ENCODE measurements at places on chromosomes 5 and 9.

- H3K4me1 ChIP-seq: peaks cover 47% of the 10 kb centered on the region
- peaks cover 40% of the 10 kb centered on the region for H3K36me3 ChIP-seq
- H3K27ac ChIP-seq: no peak overlapping the region
- no peak overlapping the region for H3K4me3 ChIP-seq
Observed at GRCh38 chr5:111119856-111120255, 27.7 kb downstream of the WDR36 start.

DNA sequence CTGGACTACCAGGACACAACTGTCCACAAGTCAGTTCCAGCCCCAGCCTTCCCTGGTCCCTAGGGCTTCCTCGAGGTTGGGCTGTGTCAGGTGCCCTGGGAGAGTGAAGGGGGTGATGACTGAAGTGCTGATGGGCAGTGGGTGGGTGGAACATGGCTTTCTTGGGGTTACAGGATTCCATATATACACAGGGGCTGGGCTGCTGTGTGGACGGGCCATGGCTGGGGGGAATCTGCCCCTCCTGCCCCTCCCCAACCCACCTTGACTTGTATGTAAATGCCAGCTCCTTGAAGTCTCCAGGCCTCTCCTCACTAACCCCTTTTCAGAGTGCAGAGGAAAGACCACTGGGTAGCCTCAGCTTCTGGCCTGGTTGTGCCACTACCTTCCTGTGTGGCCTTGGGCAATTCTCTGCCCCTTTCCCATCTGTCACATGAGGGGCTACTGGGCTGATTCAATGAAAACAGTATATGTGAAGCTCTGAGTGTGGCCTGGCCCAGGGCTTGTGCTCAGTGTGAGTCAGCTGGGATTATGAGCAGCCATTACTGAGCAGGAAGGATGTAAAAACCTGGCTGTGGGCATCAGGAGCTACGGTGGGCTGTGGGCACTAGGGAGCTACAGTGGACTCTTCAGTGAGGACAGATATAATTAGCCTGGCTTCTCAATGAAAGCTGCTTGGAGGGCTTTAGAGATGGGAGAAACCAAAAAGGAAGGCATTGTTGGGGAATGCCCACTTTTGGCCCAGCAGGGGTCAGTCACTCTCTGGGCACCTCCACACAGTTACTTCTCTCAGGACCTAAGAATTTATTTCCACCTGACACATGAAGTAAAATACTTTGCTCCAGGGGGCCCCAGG lies 23.3 kb downstream of the PITX1 start:
- H3K4me1 ChIP-seq: no peaks in the 10 kb centered on the region
- DNase-seq: no peak
- H3K4me3 ChIP-seq: no peak overlapping the region
- H3K27me3 ChIP-seq: no peaks in the 10 kb centered on the region

- no peaks in the 10 kb centered on the region for H3K27me3 ChIP-seq
- DNase-seq: no peak
- H3K4me1 ChIP-seq: peaks cover 22% of the 10 kb centered on the region
- no peak overlapping the region for H3K27ac ChIP-seq
Observed at GRCh38 chr5:76470976-76471375, 67.9 kb downstream of the IQGAP2 start.

GRCh38 chr9:117771136-117771535 lies 66.9 kb downstream of the TLR4 start:
- no peaks in the 10 kb centered on the region for H3K27me3 ChIP-seq
- H3K36me3 ChIP-seq: no peaks in the 10 kb centered on the region
- DNase-seq: no peak
- H3K4me1 ChIP-seq: no peaks in the 10 kb centered on the region
- H3K27ac ChIP-seq: no peak overlapping the region
- no peak overlapping the region for H3K4me3 ChIP-seq

- no peaks in the 10 kb centered on the region for H3K4me1 ChIP-seq
- no peaks in the 10 kb centered on the region for H3K27me3 ChIP-seq
- DNase-seq: no peak
- no peaks in the 10 kb centered on the region for H3K36me3 ChIP-seq
Observed at GRCh38 chr9:87180841-87181240, 233.5 kb upstream of the GAS1 start.

DNA sequence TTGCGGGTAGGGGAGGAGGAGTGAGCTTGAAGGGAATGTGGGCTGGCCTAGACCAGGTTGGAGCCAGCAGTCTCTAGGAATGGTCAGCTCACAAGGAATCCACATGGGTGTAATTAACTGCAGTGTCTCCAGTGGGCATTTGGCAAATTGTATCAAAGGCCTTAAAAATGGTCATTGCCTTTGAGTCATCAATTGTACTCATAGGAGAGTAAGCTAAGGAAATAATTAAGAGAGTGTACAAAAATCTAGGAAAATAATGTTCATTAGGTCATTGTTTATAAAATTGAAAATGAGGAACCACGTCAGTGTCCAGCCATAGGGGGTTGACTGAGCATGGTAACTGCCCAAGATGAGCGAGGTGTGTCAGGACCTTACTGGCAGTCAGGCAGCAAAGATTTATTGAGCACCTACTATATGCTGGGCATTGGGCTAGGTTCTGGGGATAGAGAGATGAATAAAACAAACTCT lies 29.8 kb upstream of the RPL26L1 start:
- no peak for DNase-seq
- no peak overlapping the region for H3K4me3 ChIP-seq
- H3K36me3 ChIP-seq: no peaks in the 10 kb centered on the region
- H3K27ac ChIP-seq: no peak overlapping the region

DNA sequence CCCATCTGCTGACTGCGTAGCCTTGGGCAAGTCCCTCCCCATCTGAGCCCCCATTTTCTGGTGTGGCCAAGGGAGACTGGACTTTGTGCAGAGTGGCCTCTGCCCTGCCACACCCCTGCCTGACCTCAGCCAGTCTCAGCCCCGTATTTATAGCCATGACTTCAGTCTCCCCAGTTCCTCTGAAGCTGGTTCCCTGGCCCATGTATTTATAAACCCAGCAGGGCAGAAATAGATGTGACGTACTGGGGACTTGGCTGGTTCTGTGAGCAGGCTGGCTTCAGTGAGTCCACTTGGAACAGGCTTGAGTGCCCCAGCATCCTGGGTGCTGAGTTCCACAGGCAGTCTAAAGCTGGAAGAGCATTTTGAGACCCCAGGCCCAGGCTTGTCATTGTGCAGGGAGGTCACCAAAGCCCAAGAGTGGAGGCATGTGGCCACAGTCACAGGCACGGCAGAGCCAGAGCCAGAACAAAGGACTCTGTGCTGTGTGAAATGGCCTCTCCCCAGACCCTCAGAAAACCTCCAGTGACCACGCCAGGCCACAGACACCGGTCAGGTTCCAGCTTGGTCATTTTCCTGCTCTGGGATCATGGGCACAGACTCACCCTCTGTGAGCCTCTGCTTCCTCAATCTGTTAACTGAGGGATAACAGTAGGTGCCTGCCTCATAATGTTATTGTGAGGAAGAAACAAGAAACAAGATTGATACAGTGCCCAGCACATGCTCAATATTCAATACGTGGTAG lies 30.4 kb upstream of the SYNPO start:
- no peak for DNase-seq
- no peak overlapping the region for H3K27ac ChIP-seq
- no peaks in the 10 kb centered on the region for H3K36me3 ChIP-seq
- H3K4me3 ChIP-seq: no peak overlapping the region
- no peaks in the 10 kb centered on the region for H3K27me3 ChIP-seq
- H3K4me1 ChIP-seq: 0 out of 2 replicates have a peak, but pooled peaks cover 6% of the 10 kb centered on the region

- peak within 1 kb of the TSS; percentile 95 for H3K4me3 ChIP-seq
- peaks cover 49% of the 10 kb centered on the region for H3K4me1 ChIP-seq
- H3K27ac ChIP-seq: peak within 1 kb of the TSS; percentile 57
- H3K27me3 ChIP-seq: no peaks in the 10 kb centered on the region
Observed at GRCh38 chr5:7395947-7396712, at the start of gene ADCY2. TSS of gene ADCY2 (plus strand) at chr5:7396138. CDS start at chr5:7396297, 159 bp downstream.

DNA sequence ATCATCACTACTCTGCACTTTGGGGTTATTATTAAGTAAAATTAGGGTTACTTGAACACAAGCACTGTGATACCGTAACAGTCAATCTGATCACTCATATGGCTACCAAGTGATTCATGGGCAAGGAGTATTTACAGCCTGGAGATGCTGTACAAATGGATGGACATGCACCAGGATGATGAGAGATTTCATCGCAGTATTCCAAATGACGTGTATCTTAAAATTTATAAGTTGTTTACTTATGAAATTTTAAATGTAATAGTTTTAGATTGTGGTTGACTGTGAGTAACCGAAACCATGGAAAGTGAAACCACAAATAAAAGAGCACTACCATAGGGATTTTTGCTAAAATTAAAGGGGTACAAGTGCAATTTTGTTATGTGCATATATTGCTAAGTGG lies 462.2 kb upstream of the PTGER4 start:
- no peaks in the 10 kb centered on the region for H3K27me3 ChIP-seq
- no peak for DNase-seq
- H3K4me1 ChIP-seq: no peaks in the 10 kb centered on the region
- H3K4me3 ChIP-seq: no peak overlapping the region
- no peak overlapping the region for H3K27ac ChIP-seq

DNA sequence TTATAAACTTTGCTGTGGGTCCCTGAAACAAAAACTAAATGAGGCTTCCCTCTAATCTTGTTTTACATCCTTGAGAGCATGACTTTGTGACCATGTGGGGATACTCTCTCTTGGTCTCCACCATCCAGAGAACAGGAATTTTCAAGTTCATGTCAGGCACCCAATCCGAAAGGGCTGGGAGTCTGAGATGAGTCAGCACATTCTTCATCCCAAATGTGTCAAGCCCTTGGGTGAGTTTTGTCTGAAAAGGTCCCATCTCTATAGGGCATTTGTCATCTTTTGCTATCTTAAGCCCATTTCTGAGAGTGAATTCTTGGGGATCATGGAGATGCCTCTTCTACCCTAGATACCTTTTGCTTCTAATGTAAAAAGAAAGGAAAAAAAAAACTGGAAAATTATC lies 26.9 kb upstream of the RAPGEF6 start:
- peaks cover 10% of the 10 kb centered on the region for H3K36me3 ChIP-seq
- H3K27ac ChIP-seq: no peak overlapping the region
- H3K4me3 ChIP-seq: no peak overlapping the region
- no peak for DNase-seq
- no peaks in the 10 kb centered on the region for H3K27me3 ChIP-seq

DNA sequence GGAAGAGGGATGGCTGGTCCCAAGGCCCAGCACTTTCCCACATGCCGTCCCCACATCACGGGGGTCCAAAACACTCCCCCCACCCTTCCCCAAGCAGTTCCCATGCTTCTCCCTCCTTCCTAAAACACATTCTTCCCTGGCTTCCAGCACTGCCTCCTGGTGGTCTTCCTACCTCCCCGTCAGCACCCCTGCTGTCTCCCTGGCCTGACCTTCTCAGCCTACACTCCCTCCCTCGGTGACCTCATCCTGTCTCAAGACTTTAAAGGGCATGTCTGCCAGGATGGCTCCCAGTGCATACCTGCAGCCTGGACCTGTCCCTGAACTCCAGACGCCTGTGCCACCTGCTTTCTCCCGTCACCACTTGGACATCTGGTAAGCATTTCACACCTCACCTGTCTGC lies 4.3 kb upstream of the NCS1 start:
- H3K27me3 ChIP-seq: no peaks in the 10 kb centered on the region
- H3K27ac ChIP-seq: no peak overlapping the region
- H3K36me3 ChIP-seq: no peaks in the 10 kb centered on the region
- H3K4me3 ChIP-seq: no peak overlapping the region

DNA sequence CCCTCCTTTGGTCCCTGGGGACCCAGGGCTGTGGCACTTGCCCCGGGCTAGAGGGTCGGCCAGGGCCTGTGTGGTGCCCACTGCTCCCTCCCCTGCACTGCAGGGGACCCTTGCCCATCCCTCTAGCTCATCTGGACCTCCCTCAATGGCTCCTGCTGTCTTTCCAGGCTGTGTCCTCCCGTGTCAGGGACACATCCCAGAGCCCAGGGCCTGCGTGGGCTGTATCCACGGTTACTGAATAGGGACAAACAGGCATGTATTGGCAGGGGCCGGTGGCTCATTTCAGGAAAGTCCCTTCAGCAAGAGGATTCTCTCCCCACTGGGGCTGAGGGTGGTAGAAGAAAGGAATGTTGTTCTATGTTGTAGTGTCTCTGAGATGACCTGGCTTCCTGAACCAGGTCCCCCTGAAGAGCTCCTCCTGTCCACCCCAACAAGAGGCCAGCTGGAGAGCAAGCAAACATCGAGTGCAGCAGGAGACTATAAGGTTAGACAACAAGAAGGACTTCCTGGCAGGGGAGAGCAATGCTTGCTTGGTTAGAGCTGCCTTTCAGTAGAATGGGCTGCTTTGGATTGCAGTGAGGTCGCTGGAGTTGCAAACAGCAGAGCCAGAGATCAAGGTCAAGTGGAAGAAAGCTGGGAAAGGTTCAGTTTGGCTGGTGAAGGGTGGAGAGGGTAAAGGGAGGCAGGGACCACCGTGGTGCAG lies 1.0 kb upstream of the CRB2 start:
- H3K27ac ChIP-seq: no peak overlapping the region
- no peaks in the 10 kb centered on the region for H3K27me3 ChIP-seq
- DNase-seq: no peak
- H3K4me1 ChIP-seq: peaks cover 42% of the 10 kb centered on the region
- no peaks in the 10 kb centered on the region for H3K36me3 ChIP-seq

DNA sequence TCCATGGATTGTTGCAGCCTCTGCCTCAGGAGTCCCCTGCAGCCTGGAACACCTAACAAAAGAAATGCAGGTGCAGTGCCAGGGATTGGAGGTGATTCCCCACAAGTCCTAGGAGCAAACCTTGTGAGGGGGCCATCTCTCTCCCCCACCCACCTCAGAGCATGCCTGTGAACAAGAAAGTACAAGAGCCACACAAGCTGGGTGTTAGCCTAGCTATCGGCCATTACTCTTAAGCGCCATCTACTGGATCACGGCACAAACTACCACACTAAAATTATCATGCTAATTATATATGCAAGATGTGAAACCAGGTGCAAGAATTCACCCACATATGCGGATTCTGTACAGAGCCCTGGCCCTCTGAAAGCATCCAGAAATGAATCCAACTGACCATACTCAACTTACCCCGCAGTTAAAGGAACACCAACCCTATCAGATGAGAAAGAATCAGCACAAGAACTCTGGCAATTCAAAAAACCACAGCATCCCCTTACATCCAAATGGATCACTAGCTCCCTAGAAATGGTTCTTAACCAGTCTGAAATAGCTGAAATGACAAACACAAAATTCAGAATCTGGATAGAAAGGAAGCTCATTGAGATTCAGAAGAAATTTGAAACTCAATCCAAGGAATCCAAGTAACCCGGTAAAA lies 16.5 kb upstream of the PRSS3 start:
- no peaks in the 10 kb centered on the region for H3K36me3 ChIP-seq
- no peaks in the 10 kb centered on the region for H3K27me3 ChIP-seq
- peak; percentile 80 for DNase-seq
- H3K4me3 ChIP-seq: no peak overlapping the region
- no peaks in the 10 kb centered on the region for H3K4me1 ChIP-seq

GRCh38 chr5:132055441-132055807 lies 5.0 kb upstream of the IL3 start:
- H3K27me3 ChIP-seq: no peaks in the 10 kb centered on the region
- DNase-seq: no peak
- no peaks in the 10 kb centered on the region for H3K36me3 ChIP-seq
- H3K4me3 ChIP-seq: no peak overlapping the region

GRCh38 chr5:39616131-39616530 lies 191.4 kb upstream of the DAB2 start:
- no peaks in the 10 kb centered on the region for H3K4me1 ChIP-seq
- DNase-seq: no peak
- no peaks in the 10 kb centered on the region for H3K36me3 ChIP-seq
- no peaks in the 10 kb centered on the region for H3K27me3 ChIP-seq
- no peak overlapping the region for H3K27ac ChIP-seq
- no peak overlapping the region for H3K4me3 ChIP-seq

Measured in GM23338 (cell line).